Bronchial epithelial cell (primary cell): ENCODE measurements at places on chromosomes 6 and 20. TPM values are rescaled to one million over a fixed set of nuclear protein-coding genes. Genes with fewer than 3 reads are reported as not detected.

DNA sequence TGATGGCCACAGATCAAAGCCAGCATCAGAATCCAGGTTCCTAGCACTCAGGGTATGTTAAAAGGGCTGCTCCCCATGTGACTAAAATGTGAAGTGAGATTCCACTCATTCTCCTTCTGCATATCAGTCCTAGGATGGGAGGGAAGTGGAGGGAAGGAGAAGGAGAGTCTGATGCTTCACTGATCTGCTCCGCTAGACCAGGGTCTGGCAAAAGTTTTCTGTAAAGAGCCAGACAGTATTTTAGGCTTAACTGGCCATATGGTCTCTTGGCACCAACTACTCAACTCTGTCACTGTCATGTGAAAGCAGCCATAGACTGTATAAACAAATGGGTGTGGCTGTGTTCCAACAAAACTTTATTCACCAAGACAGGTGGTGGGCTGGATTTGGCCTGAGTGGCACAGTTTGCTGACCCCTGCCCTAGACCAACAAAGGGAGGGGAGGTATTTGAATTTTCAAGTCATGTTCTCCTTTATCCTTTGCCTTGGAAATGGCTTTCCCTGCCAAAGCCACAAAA, 22.6 kb downstream of the GHRH start:
- no peak for DNase-seq

DNA sequence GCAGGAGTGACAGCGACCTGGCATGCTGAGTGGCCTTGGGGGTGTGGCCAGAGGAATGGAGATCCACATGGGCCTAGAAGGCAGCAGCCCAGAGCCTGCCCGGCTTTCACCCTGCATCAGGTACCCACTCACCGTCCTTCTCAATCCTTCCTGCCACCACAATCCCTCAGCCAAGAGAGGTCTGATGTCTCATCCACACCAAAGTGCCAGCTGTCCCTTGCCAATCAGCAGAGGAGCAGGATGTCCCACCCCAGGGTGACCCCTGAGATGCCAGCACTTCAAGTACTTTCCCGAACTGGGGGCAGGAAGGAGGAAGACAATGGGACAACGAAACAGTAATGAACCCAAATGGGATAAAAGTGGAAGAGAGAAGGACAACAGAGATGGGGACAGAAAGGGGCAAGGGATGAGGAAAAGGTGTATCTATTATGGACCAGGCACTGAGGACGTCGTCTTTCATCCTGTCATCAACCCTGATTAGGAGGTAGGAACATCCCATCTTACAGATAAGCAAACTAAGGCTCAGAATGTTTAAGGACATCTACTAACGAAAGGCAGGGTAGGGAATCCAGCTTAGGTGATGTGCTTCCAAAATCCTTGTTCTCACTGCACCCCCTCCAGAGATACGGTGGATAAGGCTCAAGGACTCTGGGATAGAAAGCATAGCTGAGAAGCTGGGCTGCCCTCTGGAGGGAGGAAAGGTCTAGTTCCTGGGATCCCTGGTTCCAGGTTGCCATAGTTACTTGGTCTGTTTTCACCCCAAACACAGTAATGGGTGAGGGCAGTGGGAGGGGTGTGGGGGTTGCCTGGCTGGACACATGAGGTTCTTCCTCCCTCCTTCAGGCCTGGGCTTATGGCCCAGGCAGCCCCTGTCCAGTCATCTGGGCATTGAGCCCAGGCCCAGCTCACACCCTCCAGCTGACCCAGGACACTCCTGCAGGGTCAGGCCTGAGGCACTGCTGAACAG, 4.5 kb upstream of the TNXB start:
- no peak for DNase-seq

- DNase-seq: peak; percentile 10
These were observed 17.4 kb downstream of the TBC1D20 start for GRCh38 chr20:444862-445426.

- no peak for DNase-seq
These were observed 253.2 kb downstream of the HAO1 start for GRCh38 chr20:7687065-7687464.

DNA sequence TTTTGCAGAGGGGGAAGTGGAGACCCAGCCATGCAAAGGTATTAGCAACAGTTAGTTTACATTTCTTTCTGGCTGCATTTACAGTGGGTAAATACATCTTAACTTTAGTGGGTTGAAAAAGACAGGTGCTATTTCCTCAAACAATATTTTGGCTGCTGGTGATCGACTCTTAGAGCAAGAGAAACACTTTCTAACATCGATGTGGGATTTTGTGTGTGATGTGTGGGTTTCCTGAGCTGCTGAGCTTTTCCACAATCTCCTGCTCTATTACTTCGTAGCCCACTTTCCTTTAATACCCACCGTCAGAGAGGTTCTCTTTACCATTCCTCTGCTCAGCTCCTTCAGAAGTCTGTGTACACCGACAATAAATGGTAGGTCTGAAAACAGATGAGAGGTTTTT, 339.0 kb downstream of the NRN1 start:
- DNase-seq: no peak

DNA sequence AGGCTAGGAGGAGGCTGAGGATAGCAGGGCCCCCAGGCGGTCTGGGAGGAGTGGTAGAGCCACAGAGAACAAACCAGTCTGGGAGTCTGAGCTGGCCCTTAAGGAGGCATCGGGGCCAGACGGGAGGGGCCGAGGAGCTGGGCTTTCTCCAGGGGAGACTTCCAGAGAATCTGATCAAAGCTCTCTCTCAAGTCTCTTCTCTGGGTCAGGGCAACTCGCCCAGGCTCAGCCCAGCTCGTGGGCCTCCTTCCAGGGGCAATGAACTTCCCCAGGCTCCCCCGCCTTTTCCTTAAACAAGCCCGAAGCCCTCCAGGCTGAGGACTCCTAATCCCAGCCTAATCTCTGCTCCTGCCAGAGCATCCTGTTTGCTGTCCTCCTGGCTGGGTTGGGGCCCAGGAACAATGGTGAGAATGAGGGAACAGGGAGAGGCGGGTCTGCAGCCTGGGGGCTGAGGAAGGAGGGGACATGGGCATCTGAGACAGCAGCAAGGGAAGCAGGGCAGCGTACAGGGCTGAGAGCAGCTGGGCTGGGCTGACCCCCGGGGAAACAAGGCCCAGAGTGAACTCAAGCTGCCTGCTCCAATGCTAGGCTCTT, 173.6 kb downstream of the ANKRD60 start:
- no peak for DNase-seq

DNA sequence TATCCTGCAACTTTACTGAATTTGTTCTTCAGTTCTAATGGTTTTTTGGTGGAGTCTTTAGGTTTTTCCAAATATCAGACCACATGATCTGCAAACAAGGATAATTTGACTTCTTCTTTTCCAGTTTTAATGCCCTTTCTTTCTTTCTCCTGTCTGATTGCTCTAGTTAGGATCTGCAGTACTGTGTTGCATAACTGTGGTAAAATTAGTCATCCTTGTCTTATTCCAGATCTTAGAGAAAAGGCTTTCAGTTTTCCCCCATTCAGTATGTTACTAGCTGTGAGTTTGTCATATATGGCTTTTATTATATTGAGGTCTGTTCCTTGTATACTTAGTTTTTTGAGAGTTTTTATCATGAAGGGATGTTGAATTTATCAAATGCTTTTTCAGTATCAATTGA, 4.3 kb downstream of the MICA start:
- peak; percentile 67 for DNase-seq

DNA sequence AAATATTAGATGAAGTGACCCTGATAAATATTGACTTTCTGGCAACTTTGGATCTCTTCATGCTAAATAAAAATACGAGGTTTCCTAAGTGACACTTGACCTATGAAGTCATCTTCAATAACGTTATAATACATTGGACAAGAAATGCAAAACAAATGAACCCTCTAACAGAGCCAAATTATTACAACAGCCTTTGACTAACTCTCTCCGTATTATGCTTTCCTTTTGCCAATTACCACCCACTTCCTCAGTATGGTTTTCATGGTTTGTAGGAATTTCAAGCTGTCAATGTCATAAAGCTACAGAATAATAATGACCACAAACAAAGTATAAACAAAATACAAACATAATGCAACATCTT, 210.5 kb downstream of the MOXD1 start:
- DNase-seq: no peak

GRCh38 chr6:167245591-167245990, 45.5 kb upstream of the UNC93A start:
- DNase-seq: no peak

DNA sequence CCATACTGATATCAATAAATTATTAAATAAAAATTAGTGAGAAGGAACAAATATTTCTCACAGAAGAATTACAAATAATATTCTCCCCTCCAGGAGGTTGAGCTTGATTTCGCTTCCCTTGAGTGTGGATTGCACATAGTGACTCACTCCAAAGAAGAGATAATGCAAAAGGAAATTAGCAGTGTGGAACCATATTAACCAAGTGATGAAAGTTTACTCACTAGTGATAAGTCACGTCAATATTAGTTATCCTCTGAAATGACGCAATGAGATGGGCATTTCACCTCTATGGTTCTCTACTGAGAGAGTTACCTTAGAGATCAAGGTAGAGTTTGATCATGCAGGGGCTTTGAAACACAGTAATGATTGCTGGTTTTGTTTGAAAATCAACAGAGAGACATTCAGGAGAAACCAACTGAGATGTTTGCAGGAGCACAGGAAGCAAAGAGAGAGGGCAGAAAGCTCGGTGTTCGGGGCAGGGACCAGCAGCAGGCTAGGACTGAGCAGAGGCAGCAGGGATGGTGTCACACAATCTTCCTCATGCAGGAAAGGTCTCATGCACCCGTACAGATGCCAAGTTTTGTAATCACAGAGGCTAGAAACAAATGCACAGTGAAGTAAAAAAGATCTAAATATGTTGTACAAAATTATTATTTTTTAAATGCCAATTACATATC, 634.5 kb downstream of the QKI start:
- peak; percentile 67 for DNase-seq

DNA sequence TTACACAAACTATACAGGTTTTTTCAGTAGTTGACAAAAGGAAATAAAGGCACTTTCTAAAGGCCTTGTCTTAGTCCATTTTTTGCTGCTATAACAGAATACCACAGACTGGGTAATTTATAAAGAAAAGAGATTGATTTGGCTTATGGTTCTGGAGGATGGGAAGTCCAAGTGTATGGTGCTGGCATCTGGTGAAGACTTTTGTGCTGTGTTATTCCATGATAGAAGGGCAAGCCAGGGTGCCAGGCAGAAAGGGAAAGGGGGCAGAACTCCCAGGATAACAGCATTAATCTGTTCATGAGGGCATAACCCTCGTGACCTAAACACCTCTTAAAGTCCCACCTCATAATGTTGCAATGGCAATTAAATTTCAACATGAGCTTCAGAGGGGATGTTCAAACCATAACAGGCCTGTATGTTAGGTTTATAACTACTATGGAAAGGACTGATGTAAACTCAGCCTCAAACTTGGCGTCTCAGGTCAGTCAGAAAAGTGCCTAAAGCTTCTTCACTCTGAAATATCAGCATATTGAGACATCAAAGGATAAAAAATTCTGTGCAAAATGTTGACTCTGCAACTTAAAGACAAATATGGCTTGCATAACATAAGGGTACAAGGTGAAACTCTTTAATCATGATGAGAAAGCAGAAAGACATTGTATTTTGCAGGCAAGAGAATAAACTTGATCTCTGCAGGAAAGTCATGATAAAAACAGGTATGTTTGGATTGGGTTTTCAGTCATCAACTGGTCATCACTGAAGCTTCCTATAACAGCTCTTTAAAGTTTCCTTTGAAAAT, 42.8 kb downstream of the RNF217 start:
- peak; percentile 48 for DNase-seq

- peak; percentile 82 for DNase-seq
These were observed 5.3 kb downstream of the POPDC3 start for GRCh38 chr6:105174512-105174911.

GRCh38 chr6:722077-722524, 29.2 kb upstream of the EXOC2 start:
- DNase-seq: peak; percentile 78

GRCh38 chr6:43827898-43828297, 57.9 kb downstream of the VEGFA start:
- DNase-seq: no peak

DNA sequence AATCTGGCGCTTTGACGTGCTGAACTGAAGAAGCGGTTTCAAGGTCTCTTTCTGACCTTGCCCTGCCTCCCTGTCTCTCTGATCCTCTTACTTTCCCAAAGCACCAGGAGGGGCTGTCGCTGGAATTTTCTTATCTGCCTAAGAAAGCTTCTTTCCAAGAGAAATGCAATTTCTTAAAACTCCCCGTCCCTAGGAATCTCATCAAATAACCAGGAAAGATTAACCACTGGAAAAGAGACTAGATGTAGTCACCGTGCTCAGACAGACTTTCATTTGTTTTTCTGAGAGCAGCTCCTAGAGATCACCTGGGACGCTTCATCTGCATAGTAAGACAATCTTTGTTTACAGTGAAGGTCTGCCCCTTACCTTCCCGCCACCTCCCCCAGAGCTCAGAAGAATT, 38.6 kb downstream of the PDYN start:
- no peak for DNase-seq

DNA sequence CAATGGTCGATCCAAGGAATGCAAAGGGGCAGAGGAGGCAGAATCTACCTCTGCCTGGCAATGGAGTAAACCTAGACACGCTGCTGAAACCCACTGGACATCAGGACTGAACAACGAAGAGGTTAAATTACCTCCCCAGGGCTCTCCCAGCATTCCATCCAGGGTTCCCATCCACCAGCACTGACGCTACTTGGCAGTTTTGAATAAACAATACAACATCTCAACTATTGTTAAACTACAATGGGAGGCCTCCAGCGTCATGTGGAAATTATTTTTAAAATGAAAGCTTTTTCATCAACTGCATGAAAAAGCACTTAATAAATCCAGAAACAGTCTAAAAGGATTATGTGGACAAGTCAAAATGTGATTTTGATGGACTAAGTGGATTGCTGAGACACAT, 96.8 kb upstream of the NHSL1 start:
- DNase-seq: no peak

DNA sequence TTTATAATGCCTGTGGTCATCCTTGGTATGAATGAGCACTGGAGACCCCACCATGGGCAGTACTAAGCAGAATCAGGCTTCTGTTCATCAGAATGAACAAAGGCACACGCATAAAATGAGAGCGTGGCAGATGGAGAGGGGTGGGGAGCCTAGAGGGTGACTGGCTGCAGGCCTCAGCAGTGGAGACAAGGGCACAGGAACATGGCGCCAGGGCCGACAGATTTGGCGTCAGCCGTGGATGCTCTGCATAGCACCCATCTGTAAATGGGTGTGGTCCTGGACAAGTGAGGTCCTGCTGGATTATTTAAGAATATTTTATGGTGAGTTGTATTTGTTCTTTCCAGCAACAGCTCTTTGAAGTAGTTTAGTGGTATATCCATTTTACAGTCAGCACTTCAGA, 33.1 kb downstream of the E2F3 start:
- no peak for DNase-seq

The EDN1 gene
- 2.9 and 9.7 TPM in 2 replicates for total RNA-seq

The SPAG4 gene
- total RNA-seq: 6.1 and 9.9 TPM in 2 replicates

The GDAP1L1 gene
- not detected in 2 replicates for total RNA-seq

The MYH7B gene
- under 0.01 TPM in 2 replicates for total RNA-seq

The TMEM74B gene
- total RNA-seq: 0.38 TPM in 1 of 2 replicates, not detected in the other

The CTAGE9 gene
- not detected in 2 replicates for total RNA-seq

The SNX9 gene
- total RNA-seq: 25.5 and 26.6 TPM in 2 replicates

The SLC24A3 gene
- total RNA-seq: under 0.01 and 0.26 TPM in 2 replicates

The C20orf202 gene
- not detected in 2 replicates for total RNA-seq

The DLK2 gene
- 4.1 and 8.2 TPM in 2 replicates for total RNA-seq

The CTCFL gene
- total RNA-seq: not detected in 2 replicates
